Foreskin melanocyte (primary cell): ENCODE measurements at places on chromosomes 3 and 15.

DNA sequence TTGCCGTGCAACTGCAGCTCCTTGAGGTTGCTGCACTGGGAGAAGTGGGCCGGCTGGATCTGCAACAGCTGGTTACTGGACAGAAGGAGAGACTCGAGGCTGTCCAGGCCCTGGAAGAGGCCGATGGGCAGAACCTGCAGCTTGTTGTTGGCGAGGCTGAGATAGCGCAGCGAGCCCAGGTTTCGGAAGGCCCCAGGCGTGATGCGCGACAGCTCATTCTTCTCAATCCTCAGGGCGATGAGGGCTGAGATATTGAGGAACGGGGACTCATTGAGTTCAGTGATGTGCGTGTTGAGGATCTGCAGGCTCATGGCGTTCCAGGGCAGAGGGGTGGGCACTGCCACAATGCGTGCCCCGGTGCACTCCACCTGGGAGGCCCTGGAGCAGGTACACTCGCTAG lies 9.0 kb downstream of the LRRC15 start:
- DNase-seq: no peak

- DNase-seq: no peak
These were observed 53.0 kb upstream of the HES1 start for GRCh38 chr3:194082743-194083636.

- DNase-seq: no peak
These were observed 239.5 kb downstream of the EDEM1 start for GRCh38 chr3:5427021-5427420.

DNA sequence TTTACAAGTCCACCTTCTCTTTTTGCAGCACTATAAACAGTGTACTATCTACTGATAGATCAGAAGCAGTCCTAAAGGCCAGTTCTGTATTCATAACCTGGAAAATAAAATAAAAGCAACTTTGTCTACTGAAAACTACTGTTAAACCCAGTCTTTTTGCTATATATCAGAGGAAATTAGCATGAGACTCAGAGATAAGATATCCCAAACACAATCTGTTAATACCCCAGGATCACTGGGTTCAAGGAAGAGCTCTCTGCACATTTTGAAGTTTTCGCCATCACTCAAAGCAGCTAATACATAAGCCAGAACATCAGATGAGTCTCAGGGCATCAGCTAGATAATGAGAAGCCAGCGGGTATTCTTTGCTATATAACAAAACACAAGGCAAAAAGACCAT lies 21.8 kb downstream of the OSBPL10 start:
- no peak for DNase-seq
